Inflammatory macrophage treated with lipopolysaccharide for 1 hour (primary cell): ENCODE measurements at places on chromosomes 13 and 19.

DNA sequence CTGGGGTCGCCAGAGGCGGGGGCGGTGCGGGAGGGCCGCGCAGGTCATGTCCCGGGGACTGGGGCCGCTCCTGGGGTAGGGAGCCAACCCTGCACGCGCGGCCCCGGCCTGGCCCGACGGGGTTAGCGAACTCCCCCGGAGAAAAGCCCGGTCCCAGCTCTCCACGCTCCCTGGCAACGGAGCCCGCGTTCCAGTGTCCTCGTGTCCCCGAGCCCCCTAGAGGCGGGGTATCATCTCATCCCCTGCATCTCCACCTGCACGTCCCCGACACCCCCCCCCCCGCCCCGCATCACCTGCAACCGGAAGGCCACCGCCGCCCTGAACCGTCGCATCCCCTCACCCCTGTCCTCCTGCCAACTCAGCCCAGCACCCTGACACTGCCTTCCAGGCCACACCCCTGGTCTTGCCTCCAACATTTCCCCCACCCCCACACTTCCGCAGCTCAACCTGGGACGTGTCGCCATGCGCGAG, 2.7 kb downstream of the WDR88 start:
- DNase-seq: peak; percentile 23

DNA sequence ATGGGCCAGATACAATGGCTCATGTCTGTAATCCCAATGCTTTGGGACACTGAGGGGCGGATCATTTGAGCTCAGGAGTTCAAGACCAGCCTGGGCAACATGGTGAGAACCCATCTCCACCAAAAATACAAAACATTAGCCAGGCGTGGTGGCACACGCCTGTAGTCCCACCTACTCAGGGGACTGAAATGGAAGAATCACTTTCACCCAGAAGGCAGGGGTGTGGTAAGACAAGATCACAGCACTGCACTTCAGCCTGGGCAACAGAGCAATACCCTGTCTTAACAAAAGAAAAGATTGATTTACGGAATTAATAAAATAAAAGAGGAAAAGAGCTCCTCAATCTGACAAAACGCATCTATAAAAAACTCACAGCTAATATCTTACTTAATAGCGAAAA, 22.7 kb downstream of the USP12 start:
- DNase-seq: no peak

DNA sequence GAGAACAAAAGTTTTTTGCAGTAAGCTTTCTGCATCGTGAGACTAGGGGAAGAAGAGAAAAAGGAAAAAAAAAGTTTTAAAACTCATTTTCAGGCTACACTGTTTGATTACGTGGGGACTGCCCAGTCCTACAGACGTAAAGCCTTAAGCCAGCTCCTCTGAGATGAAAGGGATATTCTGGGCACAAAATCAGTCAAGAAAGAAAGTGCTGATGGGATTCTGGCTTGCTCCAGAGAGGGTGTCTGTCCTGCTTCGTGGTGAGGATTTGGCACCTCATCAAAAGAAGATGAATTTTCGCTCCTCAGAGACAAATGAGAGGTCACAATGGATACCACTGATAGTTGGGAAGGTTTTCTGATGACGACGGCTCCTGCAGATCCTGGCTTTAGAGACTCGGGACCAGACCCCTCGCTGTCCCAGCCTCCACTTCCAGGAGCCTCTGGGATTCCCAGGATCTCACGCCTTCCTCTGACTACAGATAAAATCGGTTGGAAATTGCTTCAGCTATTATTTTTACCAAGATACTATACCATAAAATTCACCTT, 9.7 kb downstream of the TEX29 start:
- no peak for DNase-seq

- DNase-seq: no peak
Observed at GRCh38 chr13:111323950-111324651, 3.7 kb downstream of the TEX29 start.

DNA sequence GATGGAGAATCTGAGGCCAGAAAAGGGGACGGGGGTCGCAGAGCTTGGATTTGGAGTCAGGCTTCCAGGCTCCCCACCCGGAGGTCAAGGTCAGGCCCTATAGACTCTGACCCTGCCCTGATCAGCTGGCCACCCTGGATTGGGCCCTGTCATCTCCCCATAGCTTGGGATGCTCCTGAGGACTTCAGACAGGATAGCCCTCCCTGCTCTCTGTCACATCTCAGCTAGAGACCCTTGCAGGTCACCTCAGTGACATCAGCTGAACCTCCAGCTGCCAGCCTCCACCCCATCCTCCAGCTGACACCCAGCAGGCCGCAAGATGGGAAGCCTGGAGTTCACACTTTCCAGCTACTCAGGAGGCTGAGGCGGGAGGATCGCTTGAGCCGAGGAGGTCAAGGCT, 2.8 kb upstream of the TPM4 start:
- no peak for DNase-seq

DNA sequence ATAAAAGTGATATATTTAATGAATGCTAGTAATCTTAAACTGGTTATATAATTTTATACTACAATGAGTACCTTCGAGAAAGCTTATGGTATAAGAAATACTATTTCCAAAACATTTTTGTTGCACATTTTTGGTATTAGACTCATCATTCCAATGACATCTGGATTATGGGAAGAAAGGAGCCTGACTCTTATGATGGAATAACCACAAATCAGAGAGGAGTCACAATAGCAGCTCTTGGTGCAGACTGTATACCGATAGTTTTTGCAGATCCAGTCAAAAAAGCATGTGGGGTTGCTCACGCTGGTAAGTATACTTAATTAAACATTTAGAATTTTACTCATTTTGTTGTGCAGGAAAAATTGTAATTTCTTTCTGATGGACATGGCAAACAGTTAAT, 3.9 kb downstream of the LACC1 start:
- DNase-seq: no peak

DNA sequence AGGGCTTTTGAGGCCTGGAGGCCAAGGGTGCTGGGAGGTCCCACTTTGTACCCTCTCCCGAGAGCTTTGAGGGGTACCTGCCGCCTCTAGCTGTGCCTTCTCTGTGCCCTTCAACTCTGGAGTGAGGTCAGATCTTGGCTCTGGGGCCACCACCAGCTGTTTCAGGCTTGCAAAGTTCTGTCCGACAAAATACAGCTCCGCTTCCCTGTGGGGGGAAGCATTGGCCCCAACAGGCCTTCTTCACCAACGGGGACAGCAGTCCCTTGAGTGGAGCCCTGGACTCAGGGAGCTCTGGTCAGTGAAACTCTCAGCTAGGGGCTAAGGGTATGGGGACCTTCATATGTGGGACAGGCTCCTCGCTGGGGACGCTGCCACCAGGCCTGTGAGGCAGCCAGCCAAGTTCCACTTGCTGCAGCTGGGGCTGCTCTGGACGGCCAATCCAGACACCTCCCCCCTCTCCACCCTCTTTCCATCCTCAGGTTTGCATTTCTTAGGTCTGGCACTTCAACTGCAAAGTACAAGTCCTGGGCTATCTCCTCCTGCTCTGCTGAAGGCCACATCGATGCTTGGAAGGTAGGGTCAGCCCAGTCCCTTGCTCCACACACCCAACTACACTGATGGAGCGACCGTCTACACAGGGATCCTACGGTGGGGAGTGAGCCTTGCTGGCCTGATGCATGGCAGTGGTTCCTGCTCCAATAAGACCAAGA, 46.8 kb downstream of the C13orf46 start:
- DNase-seq: no peak

DNA sequence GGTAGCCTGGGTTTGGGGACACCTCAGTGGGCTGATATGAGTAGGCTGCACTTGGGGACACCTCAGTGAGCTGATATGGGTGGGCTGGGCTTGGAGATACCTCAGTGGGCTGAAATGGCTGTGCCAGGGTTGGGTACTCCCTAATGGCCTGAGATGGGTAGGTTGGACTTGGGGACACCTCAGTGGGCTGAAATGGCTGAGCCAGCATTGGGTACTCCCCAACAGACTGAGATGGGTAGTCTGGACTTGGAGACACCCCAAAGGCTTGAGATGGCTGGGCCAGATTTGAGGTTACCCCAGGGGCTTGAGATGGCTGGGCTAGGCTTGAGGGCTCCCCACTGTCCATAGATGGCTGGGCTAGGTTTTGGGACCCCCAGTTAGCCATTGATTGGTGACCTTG, 12.1 kb downstream of the IQCN start:
- no peak for DNase-seq

DNA sequence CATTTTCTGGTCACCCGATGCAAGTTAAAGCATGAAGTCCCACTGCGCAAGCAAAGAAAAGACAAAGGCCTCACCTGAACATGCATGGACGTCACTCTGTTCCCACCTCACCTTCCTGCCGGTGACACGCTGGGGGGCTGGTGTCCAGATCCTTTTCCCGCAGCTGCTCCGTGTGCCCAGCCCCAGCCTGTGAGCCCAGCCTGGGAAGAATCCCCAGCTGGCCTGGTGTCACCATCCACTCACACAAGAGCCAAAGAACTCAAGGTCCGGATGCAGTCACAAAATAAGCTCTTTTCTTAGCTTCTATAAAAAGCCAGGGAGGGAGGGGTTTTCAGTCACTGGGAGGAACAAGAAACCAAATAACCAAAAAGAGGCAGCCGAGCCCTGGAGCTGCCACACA, 249.9 kb downstream of the COL4A1 start:
- DNase-seq: no peak

GRCh38 chr19:917323-918151, at the start of gene KISS1R:
KISS1R (plus strand) TSS chr19:917333; CDS start chr19:917503, 170 bp downstream.
- no peak for DNase-seq

- DNase-seq: no peak
Observed at GRCh38 chr13:91659256-91660075, 261.0 kb downstream of the GPC5 start.

GRCh38 chr19:29372091-29372415, 153.7 kb upstream of the VSTM2B start:
- DNase-seq: no peak

DNA sequence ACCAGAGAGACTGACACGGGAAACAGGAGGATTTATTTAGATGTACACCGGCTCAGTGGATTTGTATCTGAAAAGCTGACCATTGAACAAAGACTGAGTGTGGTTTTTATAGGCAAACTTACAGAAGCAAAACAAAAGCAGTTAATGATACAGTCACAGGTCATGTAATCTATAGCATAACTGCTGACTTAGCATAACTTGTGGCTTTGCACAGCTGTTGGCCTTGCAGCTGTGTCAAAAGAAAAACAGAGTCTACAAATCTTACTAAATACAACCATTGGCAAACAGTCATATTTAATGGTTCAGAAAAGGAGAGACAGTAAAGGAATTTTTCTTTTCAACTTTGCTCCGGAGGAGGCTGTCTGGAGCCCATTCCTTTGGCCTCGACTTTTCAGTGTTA, 2.3 kb upstream of the ILF3 start:
- no peak for DNase-seq

DNA sequence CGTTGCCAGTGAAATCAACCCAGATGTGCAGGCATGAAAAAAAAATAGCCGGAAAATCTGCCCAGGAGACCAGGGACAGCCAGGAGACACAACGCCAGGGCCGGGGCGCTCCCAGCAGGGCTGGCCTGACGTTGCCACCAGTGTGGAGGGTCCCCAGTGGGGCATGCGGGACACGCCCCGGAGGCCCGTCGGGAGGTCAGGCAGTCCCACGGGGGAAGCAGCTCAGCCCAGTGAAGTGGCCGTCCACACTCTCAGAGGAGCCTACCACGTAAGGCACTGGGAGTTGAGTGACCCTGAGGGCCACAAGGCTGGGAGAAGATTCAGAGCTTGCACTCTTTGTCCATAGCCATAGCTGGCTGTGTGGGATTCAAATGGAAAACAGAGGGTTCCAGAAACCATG, 53.2 kb upstream of the GAS6 start:
- no peak for DNase-seq

DNA sequence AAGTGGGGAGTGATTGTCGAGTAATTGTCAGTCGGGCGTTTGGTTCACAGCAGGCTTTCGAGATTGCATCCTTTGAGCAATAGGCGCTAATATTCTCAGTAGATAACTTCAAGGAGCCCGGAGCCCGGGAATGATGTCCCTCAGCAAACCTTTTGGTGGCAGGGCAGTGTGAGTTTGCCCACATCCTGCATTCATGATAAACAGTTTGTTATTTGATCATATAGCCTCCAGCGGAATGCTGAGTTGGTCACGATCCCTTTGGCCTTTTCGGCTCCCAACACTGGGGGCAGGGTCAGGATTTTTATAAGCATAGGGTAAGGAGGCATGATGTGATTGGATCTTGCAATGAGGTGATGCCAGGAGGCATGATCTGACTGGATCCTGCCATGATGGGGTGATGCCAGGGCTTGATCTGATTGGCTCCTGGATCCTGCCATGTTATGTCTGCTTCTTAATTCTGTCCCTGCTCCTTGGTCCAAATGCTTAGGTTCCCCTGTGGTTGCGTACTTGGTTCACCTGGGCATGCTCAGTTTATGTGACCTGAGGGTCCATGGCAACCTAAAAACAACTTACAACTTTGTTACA, 38.2 kb upstream of the IGSF23 start:
- DNase-seq: no peak

- DNase-seq: no peak
Observed at GRCh38 chr13:88000239-88000638, 329.1 kb downstream of the SLITRK5 start.

DNA sequence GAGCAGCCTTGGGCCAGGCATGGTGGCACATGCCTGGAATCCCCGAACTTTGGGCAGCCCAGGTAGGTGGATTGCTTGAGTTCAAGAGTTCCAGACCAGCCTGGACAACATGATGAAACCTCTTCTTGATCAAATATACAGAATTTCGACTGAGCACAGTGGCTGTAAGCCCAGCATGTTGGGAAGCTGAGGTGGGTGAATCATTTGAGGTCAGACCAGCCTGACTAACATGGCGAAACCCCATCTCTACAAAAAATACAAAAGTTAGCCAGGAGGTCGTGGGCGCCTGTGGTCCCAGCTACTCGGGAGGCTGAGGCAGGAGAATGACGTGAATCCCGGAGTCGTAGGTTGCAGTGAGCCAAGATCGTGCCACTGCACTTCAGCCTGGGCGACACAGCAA, 8.0 kb upstream of the NLRP7 start:
- peak; percentile 70 for DNase-seq

- peak; percentile 89 for DNase-seq
Observed at GRCh38 chr19:10602330-10603083, 15.4 kb upstream of the AP1M2 start.

DNA sequence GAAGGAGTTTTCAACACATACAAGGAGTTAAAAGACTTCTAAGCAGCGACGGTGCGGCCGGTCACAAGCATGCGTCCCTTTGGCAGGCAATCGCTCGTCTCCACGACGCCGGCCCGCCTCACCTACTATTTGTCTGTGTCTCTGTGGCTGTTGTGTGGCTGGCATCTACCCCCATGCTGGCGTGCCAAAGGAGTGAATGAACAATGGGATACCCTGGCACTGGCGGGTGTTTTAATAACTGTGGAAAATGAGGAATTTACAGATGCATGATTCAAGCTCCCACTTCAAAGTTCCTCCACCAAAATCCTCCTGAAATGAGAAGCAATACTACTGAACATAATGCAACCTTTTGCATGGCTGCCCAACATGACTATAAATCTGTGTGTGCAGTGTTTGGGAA, 176.6 kb downstream of the KLF5 start:
- no peak for DNase-seq

GRCh38 chr13:54162069-54162468, 1133.5 kb downstream of the OLFM4 start:
- DNase-seq: no peak
